B cell (primary cell): ENCODE measurements at places on chromosomes 13 and 19. TPM values are rescaled to one million over a fixed set of nuclear protein-coding genes. Genes with fewer than 3 reads are reported as not detected.
A peak's percentile ranks its signal among the peaks of the same experiment; 100 is the strongest.

DNA sequence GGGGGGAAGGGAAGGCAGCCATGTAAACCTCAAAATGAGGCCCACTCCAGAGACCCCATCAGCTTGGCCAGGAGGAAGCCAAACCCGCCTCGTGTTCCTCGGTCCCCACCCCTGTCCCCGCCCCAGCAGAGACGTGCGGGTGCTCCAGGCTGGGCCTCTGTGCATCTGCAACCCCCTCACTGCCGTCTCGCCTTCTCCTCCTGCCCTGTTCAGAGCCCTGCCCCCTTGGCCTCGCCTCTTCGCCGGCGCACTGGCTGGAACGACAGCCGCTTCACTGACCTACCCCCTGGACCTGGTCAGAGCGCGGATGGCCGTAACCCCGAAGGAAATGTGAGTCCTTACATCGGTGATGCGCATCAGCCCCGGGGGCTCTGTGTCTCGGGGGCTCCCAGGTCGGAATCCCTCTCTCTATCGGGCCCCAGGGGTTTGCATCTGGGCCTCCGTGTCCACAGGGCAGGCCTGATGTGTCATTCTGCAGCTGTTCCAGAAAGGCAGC is 32.2 kb downstream of the TMEM161A start:
- H3K4me3 ChIP-seq: no peak overlapping the region
- no peaks in the 10 kb centered on the region for H3K4me1 ChIP-seq
- no peak for DNase-seq
- no peak overlapping the region for H3K27ac ChIP-seq
- no peaks in the 10 kb centered on the region for H3K27me3 ChIP-seq

DNA sequence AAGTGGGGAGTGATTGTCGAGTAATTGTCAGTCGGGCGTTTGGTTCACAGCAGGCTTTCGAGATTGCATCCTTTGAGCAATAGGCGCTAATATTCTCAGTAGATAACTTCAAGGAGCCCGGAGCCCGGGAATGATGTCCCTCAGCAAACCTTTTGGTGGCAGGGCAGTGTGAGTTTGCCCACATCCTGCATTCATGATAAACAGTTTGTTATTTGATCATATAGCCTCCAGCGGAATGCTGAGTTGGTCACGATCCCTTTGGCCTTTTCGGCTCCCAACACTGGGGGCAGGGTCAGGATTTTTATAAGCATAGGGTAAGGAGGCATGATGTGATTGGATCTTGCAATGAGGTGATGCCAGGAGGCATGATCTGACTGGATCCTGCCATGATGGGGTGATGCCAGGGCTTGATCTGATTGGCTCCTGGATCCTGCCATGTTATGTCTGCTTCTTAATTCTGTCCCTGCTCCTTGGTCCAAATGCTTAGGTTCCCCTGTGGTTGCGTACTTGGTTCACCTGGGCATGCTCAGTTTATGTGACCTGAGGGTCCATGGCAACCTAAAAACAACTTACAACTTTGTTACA is 38.2 kb upstream of the IGSF23 start:
- H3K4me1 ChIP-seq: no peaks in the 10 kb centered on the region
- H3K27ac ChIP-seq: no peak overlapping the region
- H3K27me3 ChIP-seq: no peaks in the 10 kb centered on the region
- no peaks in the 10 kb centered on the region for H3K36me3 ChIP-seq

GRCh38 chr13:41407380-41407779 is 50.0 kb upstream of the RGCC start:
- H3K4me3 ChIP-seq: no peak overlapping the region
- H3K27me3 ChIP-seq: no peaks in the 10 kb centered on the region
- no peaks in the 10 kb centered on the region for H3K36me3 ChIP-seq
- no peaks in the 10 kb centered on the region for H3K4me1 ChIP-seq
- H3K27ac ChIP-seq: no peak overlapping the region
- DNase-seq: no peak

The NTN5 gene
- total RNA-seq: 1.2 and 2.5 TPM in 2 replicates

The KLK10 gene
- total RNA-seq: not detected in 2 replicates

- no peak overlapping the region for H3K27ac ChIP-seq
- DNase-seq: peak; percentile 46
- peaks cover 52% of the 10 kb centered on the region for H3K36me3 ChIP-seq
- no peaks in the 10 kb centered on the region for H3K27me3 ChIP-seq
- H3K4me3 ChIP-seq: no peak overlapping the region
These were observed 2.0 kb downstream of the RPL36 start for GRCh38 chr19:5691822-5692722.

DNA sequence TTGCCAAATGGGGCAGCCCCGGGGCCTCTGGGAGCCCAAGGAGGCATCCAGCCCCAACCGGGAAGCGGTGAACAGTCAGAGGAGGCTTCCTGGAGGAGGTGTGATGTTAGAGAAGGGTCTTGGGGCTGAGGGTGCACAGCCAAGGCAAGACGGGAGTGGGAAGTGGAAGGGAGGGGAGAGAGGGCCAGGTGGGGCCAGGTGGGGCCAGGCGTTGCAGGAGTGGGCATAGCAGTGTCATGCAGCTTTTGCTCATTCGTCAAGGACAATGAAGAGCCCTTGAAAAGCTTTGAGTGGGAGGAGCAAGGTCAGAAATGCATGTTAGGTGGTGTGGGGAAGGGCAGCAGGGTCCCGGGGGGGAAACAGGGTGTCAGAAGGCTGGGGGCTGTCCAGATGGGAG is 1.8 kb downstream of the FBN3 start:
- H3K27me3 ChIP-seq: no peaks in the 10 kb centered on the region
- H3K36me3 ChIP-seq: no peaks in the 10 kb centered on the region
- H3K4me1 ChIP-seq: peaks cover 16% of the 10 kb centered on the region
- no peak overlapping the region for H3K4me3 ChIP-seq

GRCh38 chr13:33087091-33087490 is 70.9 kb downstream of the KL start:
- no peak overlapping the region for H3K27ac ChIP-seq
- no peak for DNase-seq
- H3K27me3 ChIP-seq: no peaks in the 10 kb centered on the region
- no peaks in the 10 kb centered on the region for H3K36me3 ChIP-seq

GRCh38 chr13:111117961-111118360 is 2.9 kb downstream of the ARHGEF7 start:
- H3K36me3 ChIP-seq: no peaks in the 10 kb centered on the region
- H3K4me3 ChIP-seq: no peak overlapping the region
- H3K4me1 ChIP-seq: peaks cover 17% of the 10 kb centered on the region
- no peak overlapping the region for H3K27ac ChIP-seq
- no peak for DNase-seq

The SIAH3 gene
- total RNA-seq: not detected in 2 replicates

The DDA1 gene
- 35.5 and 38.4 TPM in 2 replicates for total RNA-seq

The ACP7 gene
- not detected in 2 replicates for total RNA-seq

The ZNF667 gene
- 4.4 and 6.5 TPM in 2 replicates for total RNA-seq

GRCh38 chr13:42592915-42593900 is 19.3 kb downstream of the TNFSF11 start:
- H3K4me1 ChIP-seq: no peaks in the 10 kb centered on the region

The TLE6 gene
- total RNA-seq: 0.61 and 1.5 TPM in 2 replicates

- no peaks in the 10 kb centered on the region for H3K36me3 ChIP-seq
- no peak overlapping the region for H3K4me3 ChIP-seq
- no peaks in the 10 kb centered on the region for H3K27me3 ChIP-seq
- H3K27ac ChIP-seq: no peak overlapping the region
These were observed 1602.3 kb upstream of the PRR20A start for GRCh38 chr13:55538424-55538823.

DNA sequence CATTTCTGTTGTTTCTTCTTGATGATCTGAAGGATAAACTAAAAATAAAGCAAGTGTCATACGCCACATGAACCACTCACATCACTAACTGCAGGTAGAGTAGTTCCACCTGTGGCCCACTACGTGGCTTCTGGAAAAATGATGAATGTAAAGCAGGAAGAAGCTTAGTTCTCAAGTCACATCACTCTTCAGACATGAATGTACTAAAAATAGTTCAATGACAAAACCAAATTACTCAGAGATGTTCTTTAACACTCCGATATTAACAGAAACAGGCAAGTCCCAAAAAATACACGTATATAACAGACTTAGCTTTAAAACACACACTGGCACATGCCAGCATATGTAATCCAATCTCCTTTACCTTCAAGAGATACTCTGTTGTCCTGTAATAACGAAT is 21.6 kb downstream of the RAB20 start:
- no peaks in the 10 kb centered on the region for H3K27me3 ChIP-seq
- H3K4me3 ChIP-seq: no peak overlapping the region
- no peak for DNase-seq
- no peak overlapping the region for H3K27ac ChIP-seq
- no peaks in the 10 kb centered on the region for H3K36me3 ChIP-seq

- peaks cover 9% of the 10 kb centered on the region for H3K27me3 ChIP-seq
- no peak for DNase-seq
- no peaks in the 10 kb centered on the region for H3K36me3 ChIP-seq
- H3K27ac ChIP-seq: no peak overlapping the region
These were observed 4.9 kb upstream of the DMKN start for GRCh38 chr19:35518313-35518712.

DNA sequence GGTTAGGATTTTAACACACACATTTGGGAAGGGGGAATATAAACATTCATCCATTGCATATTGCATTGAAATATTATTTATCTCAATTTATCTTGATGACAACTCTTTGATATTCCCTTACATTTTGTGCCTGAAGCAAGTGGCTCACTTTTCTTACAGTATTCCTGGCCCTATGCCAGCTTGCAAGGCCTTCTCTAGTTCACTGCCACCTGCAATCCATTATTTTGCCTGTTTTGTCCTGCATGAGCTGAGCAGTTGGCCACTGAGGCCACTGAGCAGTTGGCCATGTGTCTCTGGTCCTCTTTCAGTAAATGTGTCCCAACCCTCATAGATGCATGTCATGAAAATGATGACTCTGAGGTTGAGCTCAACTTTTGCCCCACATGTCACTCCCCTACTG is 49.8 kb downstream of the CBY2 start:
- no peak overlapping the region for H3K27ac ChIP-seq
- no peaks in the 10 kb centered on the region for H3K4me1 ChIP-seq
- no peak overlapping the region for H3K4me3 ChIP-seq
- H3K36me3 ChIP-seq: no peaks in the 10 kb centered on the region

GRCh38 chr19:8242211-8242821 is 33.1 kb downstream of the CERS4 start:
- H3K27ac ChIP-seq: no peak overlapping the region
- H3K27me3 ChIP-seq: no peaks in the 10 kb centered on the region
- H3K4me1 ChIP-seq: peaks cover 20% of the 10 kb centered on the region
- no peak for DNase-seq
- no peak overlapping the region for H3K4me3 ChIP-seq

DNA sequence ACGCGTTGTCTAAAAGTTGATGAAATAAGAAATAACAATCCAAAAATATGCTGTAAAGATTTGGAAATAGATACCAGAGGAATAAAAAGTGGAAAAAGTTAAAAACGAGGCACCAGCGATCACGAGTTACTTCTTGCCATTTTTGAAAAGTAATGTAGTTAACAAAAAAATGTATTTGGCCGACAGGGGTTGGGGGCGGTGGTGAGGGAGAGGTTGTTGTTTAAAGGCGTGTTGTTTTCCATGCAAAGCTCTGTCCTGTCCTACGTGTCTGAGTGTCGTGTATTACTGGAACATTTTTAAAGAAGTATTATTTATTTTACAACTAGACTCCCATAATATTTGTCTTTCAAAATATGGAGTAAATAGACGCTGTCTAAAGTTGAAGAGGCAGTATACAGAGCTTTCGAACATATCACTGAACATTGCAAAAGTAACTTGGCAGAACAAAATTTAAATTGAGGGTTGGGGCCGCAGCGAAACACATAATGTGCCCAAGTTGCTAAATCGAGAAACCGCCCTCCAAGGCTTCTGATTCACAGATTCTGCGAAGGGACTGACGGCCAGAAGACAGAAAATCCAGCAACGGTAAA is 823 bp downstream of the FBXO17 start:
- no peaks in the 10 kb centered on the region for H3K36me3 ChIP-seq
- peaks cover 19% of the 10 kb centered on the region for H3K27me3 ChIP-seq
- no peak overlapping the region for H3K4me3 ChIP-seq
- DNase-seq: no peak
- no peaks in the 10 kb centered on the region for H3K4me1 ChIP-seq

The ZNF285 gene
- total RNA-seq: 7.6 and 7.9 TPM in 2 replicates

The ZIC2 gene
- total RNA-seq: not detected in 2 replicates

DNA sequence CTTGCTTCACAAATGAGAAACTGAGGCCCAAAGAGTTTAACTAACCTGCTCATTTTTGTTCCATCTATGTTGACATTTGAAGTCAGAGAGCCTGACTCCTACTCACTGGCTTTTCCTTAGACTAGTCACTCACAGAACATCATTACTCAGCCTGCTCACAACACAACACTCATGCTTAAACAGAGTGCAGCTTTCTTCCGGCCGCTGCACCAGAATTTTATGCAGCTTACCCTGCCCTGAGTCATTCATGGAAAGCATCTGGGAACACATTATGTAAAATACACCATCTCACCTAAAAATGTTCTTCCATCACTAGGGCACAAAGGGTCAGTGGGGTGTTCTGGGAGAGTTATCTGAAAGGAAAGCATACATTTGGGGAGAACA is 303.4 kb downstream of the SPRY2 start:
- no peak overlapping the region for H3K4me3 ChIP-seq
- H3K27ac ChIP-seq: no peak overlapping the region
- H3K27me3 ChIP-seq: no peaks in the 10 kb centered on the region
- no peak for DNase-seq
- H3K36me3 ChIP-seq: no peaks in the 10 kb centered on the region

GRCh38 chr13:83877651-83878355 is 4.5 kb downstream of the SLITRK1 start:
- DNase-seq: no peak
- peaks cover 16% of the 10 kb centered on the region for H3K27me3 ChIP-seq
- no peak overlapping the region for H3K27ac ChIP-seq
- no peak overlapping the region for H3K4me3 ChIP-seq
- no peaks in the 10 kb centered on the region for H3K4me1 ChIP-seq

The S1PR2 gene
- total RNA-seq: 3.6 and 4.4 TPM in 2 replicates

DNA sequence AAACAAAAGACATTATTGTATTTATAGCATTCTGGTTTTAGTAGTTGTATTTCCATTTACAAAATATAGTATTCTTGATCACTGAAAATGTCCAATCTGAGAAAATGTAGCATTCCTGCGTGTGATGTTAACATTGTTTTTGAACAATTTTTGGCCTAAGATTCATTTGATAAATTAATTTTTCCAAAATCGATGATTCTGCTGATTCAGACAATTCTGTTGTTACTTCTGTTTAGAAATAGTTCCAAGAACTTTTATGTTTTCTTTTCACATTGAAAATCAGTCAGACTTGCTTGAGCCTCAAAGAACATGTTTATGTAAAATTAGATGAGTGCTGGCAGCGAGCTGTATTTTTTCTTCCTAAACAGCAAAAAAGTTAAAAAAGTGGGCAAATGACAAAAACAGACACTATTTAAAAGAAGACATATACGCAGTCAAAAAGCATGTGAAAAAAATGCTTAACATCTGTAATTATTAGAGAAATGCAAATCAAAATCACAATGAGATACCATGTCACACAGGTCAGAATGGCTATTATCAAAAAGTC is 804.5 kb upstream of the MIR17HG start:
- no peaks in the 10 kb centered on the region for H3K27me3 ChIP-seq
- H3K4me1 ChIP-seq: no peaks in the 10 kb centered on the region
- no peaks in the 10 kb centered on the region for H3K36me3 ChIP-seq
- DNase-seq: no peak
- no peak overlapping the region for H3K27ac ChIP-seq
- H3K4me3 ChIP-seq: no peak overlapping the region

GRCh38 chr19:927351-927779 is 1.5 kb downstream of the ARID3A start:
- H3K4me3 ChIP-seq: no peak overlapping the region
- no peaks in the 10 kb centered on the region for H3K27me3 ChIP-seq
- H3K36me3 ChIP-seq: no peaks in the 10 kb centered on the region
- peaks cover 35% of the 10 kb centered on the region for H3K4me1 ChIP-seq

The KCTD12 gene
- 6.2 TPM in 2 replicates for total RNA-seq
